ENCODE measurements at places on chromosomes 5 and 9. TPM values are rescaled to one million over a fixed set of nuclear protein-coding genes. Genes with fewer than 3 reads are reported as not detected.

The OGN gene
- total RNA-seq, result under 0.01 TPM

The NR5A1 gene
- total RNA-seq, result not detected

The GABRA1 gene
- not detected for total RNA-seq

The MEIKIN gene
- total RNA-seq, result not detected

All from endothelial cell of coronary artery (primary cell).